Iris pigment epithelial cell (primary cell): ENCODE measurements at places on chromosomes 16 and 17.
A peak's percentile ranks its signal among the peaks of the same experiment; 100 is the strongest.

DNA sequence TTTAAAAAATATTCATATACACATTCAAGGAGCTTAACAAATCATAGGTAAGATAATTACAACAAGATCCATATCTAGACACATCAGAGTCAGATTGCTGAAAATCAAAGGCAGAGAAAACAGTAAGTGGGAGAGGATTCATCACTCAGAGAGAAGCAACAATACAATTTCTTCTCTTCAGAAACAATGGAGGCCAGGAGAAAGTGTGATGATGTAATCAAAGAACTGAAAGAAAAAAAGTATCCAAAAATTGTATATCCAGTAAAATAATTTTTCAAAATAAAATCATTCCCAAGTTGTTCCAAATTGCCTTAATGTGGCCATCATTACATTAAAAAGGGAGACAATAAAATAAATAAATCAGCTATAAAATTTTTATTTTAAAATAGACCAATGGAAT, 17.7 kb upstream of the ABCA6 start:
- DNase-seq, result no peak

DNA sequence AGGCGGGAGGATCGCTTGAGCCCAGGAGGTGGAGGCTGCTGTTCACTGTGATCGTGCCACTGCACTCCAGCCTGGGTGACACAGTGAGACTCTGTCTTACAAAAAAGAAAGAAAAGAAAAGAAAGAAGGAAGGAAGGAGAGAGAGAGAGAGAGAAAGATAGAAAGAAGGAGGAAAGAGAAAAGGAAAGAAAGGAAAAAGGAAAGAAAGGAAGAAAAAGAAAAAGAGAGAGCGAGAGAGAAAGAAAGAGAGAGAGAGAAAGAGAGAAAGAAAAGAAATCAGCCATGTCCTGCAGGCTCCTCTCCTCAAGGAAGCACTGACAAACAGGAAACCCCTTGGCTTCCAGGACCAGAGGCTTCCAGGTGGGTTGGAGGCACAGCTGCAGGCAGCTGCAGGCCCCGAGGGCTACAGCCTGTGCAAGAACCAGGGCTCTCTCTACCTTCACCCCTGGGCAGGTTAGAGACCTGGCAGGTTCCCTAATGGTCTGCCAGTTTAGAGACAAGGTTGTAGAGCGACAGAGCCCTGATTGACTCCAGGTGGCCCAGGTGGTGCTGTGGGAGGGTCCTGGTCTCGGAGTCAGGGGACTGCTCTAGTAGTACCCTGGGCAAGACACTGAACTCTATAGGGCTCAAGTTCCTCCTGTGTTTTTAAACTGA, 53.8 kb downstream of the PECAM1 start:
- DNase-seq, result no peak

DNA sequence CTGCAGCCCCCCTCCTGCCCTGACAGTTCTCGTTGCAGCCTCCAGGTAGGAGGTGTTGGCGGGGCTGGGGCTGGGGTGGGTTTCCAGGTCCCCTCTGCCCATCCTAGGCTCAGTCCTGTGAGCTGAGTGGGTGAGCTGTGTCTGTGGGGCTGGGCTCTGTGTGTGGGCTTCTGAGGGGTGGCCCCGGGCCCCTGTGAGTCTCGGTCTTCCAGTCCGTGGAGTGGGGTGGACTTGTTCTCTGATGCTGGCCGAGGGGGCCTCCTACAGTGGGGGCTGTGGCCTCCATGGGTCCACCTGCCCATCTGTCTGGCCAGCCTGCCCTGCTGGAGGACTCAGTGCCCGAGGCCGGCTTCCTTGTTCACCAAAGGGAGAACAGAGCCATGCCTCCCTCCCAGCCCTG, 32.7 kb downstream of the SOX8 start:
- DNase-seq, result no peak

- DNase-seq, result peak; percentile 15
These were observed 436 bp downstream of the PHB1 start for GRCh38 chr17:49414271-49414621.

- peak; percentile 6 for DNase-seq
These were observed 57.7 kb downstream of the TBC1D16 start for GRCh38 chr17:79977708-79978547.
